ENCODE measurements at places on chromosomes 1 and 21.

GRCh38 chr1:183516725-183517124 lies 44.4 kb downstream of the SMG7 start:
- no peak for DNase-seq

GRCh38 chr1:89949991-89950624 lies 44.8 kb upstream of the ZNF326 start:
- DNase-seq: no peak

DNA sequence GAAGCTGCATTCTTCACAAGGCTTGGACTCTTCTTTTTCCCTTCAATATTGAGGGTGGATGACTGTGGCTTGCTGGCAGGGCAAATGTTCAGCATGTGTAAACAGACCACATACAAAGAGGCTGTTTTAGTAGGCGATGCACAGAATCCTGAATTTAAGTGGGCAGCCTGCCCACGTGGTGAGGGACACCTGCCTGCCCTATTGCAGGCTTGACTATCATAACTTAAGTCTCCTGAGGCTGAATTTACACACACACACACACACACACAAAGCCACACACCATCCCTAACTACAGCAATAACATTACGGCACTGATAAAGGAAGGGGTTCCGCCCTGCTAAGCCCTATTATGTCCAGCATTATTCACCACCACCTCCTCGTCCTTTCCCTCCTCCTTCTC lies 15.9 kb downstream of the SYT2 start:
- DNase-seq: no peak

GRCh38 chr1:156586323-156586722 lies 5.3 kb upstream of the NAXE start:
- DNase-seq: no peak

GRCh38 chr1:189782295-189782694 lies 695.4 kb downstream of the BRINP3 start:
- DNase-seq: no peak

DNA sequence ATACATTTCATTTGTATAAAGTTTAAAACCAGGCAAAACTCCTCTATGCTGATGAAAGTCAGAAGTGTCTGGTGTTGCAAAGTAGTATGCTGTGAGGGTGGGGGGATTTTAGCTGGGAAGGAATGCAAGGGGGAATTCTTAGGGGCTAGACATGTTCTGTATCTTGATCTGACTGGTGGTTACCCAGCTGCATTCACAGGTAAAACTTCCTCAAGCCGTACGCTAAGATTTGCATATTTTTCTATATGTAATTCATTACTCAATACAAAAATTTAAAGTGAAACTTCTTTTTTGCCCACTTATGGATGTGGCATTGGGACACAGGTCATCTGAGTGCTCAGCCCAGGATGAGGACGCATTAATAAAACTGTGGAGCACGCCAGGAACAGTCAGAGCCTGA lies 323.3 kb downstream of the PAPPA2 start:
- no peak for DNase-seq

GRCh38 chr21:32772281-32773047 lies 909 bp upstream of the PAXBP1 start:
- DNase-seq: peak; percentile 53

DNA sequence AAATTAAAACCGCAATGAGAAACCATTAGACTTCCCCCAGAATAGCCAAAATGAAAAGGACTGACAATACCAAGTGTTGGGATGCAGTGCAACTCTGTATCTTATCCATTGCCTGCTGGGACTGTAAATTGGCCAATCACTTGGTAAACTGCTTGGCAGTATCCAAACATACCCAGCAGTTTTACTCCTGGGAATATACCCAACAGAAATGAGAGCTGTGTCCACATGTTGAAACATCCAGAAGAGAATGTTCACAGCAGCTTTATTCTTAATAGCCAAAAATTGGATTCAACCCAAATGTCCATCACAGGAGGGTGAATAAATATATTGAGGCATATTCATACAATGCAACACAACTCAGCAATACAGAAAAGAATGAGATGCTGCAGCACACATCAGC lies 13.7 kb upstream of the FAM20B start:
- DNase-seq: no peak

- no peak for DNase-seq
These were observed 58.1 kb upstream of the ERG start for GRCh38 chr21:38556390-38556789.
